ENCODE measurements at places on chromosomes 2 and 18.

GRCh38 chr18:51361130-51361860, 163.8 kb upstream of the MEX3C start:
- DNase-seq: no peak

DNA sequence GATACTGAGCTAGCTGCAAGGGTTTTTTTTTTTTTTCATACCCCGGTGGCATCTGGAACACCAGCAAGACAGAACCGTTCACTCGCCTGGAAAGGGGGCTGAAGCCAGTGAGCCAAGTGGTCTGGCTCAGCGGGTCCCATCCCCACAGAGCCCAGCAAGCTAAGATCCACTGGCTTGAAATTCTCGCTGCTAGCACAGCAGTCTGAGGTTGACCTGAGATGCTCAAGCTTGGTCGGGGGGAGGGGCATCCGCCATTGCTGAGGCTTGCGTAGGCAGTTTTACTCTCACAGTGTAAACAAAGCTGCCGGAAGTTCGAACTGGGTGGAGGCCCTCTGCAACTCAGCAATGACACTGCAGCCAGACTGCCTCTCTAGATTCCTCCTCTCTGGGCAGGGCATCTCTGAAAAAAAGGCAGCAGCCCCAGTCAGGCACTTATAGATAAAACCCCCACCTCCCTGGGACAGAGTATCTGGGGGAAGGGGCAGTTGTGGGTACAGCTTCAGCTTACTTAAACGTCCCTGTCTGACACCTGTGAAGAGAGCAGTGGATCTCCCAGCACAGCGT, 5.1 kb upstream of the MIB1 start:
- peak; percentile 40 for DNase-seq

- DNase-seq: no peak
Measured at GRCh38 chr18:27005589-27005988, 140.1 kb upstream of the AQP4 start.

DNA sequence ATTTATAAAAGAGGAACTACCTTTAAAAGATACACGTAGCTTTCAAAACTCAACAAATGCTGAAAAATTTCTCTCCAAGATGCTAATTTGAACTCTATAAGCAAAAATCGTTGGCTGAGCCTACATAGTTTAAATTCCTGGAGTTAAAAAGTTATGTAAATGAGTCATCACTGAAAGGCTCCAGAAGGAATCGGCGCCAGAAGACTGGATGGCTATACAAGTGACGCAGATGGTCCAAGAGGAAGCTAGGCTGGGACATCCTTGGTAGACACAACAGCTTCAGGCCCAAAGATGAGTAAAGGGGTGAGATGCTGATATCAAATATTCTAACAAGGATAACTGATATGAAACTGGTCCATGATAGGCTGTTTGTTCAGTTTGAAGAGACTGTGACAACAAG, 22.8 kb upstream of the DNAH6 start:
- DNase-seq: no peak

GRCh38 chr18:68847219-68847837, 49.4 kb downstream of the CCDC102B start:
- no peak for DNase-seq

DNA sequence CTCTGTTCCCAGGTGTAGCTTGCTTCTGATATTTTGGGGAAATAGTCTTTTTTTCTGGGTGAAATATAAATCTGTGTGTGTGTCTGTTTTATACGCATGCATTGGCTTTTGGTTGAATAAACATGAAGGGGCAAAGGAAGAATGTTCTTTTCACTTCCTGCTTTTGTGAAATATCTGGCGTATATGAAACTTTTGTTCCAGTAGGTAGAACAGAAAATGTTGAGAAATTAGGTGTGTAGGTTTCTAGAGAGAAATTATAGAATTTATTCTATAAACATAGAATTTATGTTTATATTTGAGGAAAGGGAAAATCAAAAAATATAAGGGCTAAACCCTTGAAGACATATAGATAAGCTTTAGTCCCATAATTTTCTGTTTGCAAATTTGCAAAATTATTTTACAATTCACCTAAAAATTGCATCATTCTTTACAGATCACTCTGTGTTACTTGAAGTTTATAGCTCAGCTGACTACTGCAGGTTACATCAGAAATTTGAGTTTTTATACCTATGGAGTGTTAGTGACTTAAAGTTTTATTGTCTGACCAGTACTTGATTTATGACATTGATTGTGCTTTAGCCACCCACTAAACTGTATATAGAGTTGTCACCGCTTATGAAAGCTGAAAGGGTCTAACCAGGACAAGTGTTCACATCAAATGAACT, 116.1 kb downstream of the FAM117B start:
- DNase-seq: no peak

GRCh38 chr2:168244318-168244717, 3.1 kb downstream of the STK39 start:
- DNase-seq: peak; percentile 16

DNA sequence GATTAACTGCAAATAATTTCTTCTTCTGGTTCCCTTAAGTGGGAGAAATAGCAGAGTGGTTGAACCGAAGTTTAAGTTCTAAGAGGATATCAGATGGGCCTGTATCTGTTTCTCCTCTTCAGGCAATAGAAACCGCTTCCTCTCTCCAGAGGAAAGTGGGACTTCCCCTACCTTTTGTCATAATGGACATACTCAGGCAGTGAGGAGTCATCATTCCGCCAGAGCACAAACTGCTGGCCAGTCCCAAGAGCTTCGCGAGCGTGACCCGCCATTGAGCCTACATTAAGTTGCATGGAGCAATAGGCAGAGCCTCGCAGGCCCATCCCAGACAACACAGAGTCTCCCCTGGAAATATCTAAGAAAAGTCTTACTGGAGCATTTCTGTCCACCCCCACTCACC, 158.9 kb downstream of the LDLRAD4 start:
- DNase-seq: no peak

DNA sequence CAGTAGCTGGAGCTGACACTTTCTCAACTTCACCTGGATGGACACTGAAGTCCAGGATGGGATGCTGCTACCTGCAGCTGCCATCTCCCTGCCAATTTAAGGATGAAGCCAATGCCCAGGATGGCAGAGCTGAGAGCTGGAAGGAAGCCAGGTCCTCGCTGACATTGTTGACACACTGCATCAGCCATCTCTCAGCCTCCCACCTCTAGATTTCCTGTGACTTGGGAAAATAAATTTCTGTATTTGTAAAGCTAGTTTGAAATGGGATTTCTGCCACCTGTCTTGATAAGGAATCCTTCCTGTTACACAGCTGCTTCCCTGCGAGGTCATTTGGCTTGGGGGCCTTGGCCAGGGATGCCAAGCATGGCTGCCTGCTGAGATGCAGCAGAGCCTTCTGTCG, 43.5 kb downstream of the KCTD1 start:
- no peak for DNase-seq

GRCh38 chr2:24981411-24982136, 9.8 kb upstream of the DNAJC27 start:
- DNase-seq: no peak

DNA sequence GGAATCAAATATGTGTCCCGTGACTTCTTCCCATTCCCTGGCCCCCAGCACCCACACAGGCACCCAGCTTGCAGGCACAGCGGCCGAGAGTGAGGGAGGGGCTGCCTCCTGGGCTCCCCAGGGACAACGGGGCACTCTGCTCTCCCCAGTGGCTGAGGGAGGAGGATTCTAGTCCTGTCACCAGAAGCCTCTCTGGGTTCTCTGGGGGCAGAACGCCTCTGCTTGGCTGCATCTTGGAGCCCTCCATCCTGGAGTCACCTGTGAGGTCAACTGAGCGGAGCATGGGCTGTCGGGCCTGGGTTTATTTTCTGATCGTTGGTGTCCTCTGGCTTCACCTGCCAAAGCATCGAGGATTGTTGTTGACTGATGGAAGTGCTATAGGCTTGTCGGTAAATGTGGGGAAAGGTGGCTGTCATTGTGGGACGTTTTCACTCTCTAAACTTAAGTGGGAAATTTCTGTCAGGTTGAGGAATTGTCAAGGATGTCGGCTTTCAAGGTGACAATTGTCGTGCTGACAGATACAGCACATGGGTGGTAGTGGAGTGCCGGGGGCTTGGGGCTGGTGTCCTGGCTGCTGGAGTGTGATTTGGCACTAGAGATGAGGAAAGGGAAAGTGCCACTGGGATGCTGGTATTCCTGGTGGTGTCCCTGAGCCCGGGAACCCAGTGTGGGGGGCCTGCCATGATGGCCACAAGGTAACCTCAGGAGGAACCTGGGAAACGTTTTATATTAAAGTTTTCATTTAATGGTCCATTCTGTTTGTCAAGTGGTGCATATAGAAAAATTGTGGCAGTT, 13.6 kb downstream of the SH3RF3 start:
- DNase-seq: no peak

DNA sequence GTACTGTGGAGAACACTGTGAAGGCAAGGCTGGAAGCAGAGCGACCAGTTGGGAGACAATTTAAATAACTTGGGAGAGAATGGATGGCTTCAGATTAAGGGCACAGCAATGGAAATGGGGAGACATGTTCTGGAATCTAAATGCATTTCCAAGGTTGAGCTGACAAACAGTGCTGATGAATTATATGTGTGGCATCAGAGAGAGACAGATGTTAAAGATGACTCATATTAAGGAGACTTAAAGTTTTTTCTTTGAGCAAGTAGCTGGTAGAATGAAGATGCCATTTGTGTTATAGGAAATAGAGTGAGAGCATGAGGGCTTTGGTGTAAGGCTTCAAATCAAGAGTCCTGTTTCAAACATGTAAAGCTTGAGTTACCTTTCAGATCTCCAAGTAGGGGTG, 441.8 kb downstream of the SETBP1 start:
- DNase-seq: no peak

DNA sequence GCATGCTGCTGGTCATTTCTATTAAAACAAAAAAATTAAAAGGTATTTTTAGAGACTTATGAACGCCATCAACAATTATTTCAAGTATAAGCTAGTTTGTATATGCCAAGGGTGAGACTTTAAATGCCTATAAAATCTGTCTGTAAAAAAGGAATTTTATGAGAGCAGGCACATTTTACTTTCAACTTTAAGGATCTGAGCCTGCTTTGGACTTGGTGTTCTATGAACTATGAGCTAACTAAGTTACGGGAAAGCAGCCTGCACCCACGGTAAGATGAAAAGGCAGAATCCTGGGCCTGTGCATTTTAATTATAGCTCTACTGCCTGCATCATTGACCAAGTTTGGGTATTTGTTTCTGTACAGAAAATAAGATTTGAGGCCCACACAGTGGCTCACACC, 95.4 kb downstream of the PLEKHM3 start:
- DNase-seq: no peak

- DNase-seq: no peak
Measured at GRCh38 chr2:26043862-26044696, 10.2 kb downstream of the RAB10 start.

- no peak for DNase-seq
Measured at GRCh38 chr18:78293540-78293939, 686.1 kb upstream of the SALL3 start.

DNA sequence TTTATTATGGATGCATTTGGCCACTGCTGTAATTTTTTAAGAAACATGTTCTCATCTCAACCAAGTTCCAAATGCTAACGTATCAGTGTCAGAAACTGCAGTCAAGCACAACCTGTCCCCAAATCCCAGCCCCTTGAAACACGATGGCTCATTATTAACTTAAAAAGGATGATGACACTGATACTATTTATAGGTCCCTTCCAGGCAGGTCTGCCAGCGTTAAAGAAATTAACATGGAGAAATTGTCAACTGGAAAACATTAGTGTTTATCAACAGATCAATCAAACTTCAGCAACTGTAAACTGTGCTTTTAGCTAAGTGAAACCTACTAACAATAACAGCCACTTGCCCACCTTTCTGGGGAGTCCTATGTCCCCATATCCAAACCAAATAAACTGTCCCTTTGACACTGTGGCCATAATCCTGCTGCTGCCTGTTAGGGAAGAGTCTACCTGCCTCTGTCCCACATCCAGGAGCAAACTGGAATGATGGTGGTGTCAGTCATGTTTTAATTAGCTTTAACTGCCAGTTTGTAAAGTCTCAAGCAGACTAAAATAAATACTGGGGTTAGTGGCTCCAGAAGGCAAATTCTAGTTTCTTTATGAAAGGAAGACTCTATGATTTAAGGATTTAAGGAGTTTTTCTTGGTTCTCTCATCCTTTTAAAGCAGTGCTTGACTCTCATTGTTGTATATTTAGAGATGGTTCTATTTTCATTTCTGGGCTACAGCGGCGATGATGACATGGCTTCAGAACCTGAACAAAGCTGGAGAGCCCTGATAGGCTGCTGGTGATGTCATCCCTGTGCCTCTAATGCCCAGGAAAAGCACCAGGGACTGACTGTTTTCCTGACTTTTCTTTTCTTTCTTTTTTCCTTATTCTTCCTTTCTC, 583.6 kb upstream of the PIK3C3 start:
- DNase-seq: no peak

DNA sequence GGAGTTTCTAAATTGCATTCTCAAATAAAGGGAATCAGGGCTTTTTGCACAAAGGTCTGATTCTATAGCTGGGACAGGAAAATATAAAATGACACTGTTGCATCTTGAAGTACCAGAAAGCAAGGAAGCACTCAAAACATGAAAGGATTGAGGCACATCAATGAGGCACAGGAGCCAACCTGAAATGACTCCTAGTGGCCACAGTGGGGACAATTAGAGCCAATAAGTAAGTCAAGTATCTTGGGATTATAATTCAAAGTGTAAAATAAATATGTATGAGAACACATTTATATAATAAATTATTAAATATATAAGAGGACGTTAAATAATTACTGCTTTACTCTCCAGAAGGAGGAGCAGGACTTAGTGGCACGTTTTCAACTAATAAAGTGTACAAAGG, 1259.5 kb upstream of the CDH2 start:
- DNase-seq: no peak

- no peak for DNase-seq
Measured at GRCh38 chr2:240135706-240136012, 446 bp downstream of the COPS9 start.
